A549 treated with dexamethasone at 1 μM for 4 hours (cell line): ENCODE measurements at places on chromosomes 6 and 20. TPM values are rescaled to one million over a fixed set of nuclear protein-coding genes. Genes with fewer than 3 reads are reported as not detected.

The CST7 gene
- 0.20 TPM in 1 of 5 replicates, not detected in the others for total RNA-seq

The SLC35D3 gene
- total RNA-seq: 0.04 to 0.07 TPM (median 0.06 TPM) in 5 replicates

The PLN gene
- not detected in 5 replicates for total RNA-seq

The SLC52A3 gene
- total RNA-seq: 0.34 to 0.60 TPM (median 0.45 TPM) in 5 replicates

The ZC2HC1B gene
- total RNA-seq: not detected in 5 replicates

The ZNF165 gene
- total RNA-seq: 0.73 to 0.88 TPM (median 0.81 TPM) in 5 replicates

The JPH2 gene
- total RNA-seq: 5.8 to 9.0 TPM (median 6.8 TPM) in 5 replicates

The UBE3D gene
- 2.8 to 3.7 TPM (median 2.8 TPM) in 5 replicates for total RNA-seq

The GGTLC1 gene
- total RNA-seq: not detected in 5 replicates
